A673 (cell line): ENCODE measurements at places on chromosomes 1 and 21.
A peak's percentile ranks its signal among the peaks of the same experiment; 100 is the strongest.

DNA sequence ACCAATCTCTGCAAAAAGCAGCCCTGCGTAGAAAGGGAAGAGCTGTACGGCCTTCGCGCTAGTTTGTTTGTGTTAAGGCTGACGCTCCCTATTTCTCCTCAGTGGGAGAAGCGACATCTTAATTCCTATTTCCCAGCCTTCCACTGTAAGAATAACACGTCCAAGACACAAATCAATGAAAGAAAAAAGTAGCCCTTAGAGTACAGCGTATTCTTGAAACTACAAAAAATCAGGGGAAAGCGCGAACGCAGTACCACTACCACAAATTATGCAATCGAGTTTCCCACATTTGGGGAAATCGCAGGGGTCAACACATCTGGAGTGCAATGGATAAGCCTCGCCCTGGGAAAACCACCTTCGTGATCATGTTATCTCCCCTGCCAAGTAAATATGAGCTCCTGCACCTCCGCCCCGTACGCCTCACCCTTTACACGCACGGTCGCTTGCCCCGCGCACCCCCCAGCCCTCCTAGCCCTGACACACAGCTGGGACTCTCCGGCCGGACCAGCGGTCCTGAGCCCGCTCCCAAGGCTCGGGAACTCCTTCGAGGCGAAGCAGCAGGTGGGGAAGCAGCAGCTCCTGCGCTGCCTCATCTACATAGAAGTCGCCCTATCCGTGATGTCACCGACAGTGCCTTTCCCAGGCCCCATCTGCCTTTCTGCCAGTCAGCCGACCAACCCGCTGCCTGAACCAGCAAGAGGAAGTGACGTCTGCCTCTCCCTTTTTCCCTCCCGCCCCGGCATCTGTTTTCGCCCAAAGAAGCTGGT, 94.7 kb downstream of the PPIAL4G start:
- no peaks in the 10 kb centered on the region for H3K4me1 ChIP-seq
- DNase-seq = peak; percentile 80
- H3K4me3 ChIP-seq = peak overlapping the region; percentile 5
- no peaks in the 10 kb centered on the region for H3K27me3 ChIP-seq

DNA sequence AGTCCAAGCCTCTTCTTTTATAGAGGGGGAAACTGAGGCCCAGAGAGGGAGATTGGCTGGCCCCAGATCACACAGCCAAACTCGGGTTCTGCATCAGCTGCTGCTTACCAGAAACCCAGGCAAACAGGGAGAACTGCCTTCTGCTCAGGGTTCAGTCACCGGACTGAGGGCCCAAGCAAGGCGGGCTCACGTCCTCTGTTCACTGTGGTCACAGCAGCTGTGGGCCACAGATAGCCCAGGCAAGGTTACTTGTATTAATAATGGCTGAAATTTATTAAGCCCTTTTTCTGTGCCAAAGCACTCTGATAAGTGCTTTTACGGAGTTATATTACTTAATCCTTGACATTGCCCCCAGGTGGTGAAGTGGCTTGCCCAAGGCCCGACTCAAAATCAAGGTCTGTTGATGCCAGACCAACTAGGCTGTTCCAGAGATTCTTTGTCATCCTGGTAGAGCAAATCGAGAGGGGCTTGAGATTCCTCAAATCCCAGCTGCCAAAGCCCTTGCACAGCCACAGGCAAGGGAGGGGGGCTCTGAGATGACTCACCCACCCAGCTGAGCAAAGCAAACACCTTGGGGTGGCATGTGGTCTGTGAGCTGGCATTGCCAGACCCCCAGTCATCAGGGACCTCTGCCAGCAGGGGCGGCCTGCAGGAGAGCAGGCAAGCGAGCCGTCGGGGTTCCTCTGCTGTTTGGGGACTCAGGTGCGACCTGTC, 36.5 kb downstream of the EPHB2 start:
- no peaks in the 10 kb centered on the region for H3K27me3 ChIP-seq
- H3K36me3 ChIP-seq = no peaks in the 10 kb centered on the region
- H3K27ac ChIP-seq = no peak overlapping the region
- H3K4me1 ChIP-seq = no peaks in the 10 kb centered on the region
- H3K4me3 ChIP-seq = no peak overlapping the region

DNA sequence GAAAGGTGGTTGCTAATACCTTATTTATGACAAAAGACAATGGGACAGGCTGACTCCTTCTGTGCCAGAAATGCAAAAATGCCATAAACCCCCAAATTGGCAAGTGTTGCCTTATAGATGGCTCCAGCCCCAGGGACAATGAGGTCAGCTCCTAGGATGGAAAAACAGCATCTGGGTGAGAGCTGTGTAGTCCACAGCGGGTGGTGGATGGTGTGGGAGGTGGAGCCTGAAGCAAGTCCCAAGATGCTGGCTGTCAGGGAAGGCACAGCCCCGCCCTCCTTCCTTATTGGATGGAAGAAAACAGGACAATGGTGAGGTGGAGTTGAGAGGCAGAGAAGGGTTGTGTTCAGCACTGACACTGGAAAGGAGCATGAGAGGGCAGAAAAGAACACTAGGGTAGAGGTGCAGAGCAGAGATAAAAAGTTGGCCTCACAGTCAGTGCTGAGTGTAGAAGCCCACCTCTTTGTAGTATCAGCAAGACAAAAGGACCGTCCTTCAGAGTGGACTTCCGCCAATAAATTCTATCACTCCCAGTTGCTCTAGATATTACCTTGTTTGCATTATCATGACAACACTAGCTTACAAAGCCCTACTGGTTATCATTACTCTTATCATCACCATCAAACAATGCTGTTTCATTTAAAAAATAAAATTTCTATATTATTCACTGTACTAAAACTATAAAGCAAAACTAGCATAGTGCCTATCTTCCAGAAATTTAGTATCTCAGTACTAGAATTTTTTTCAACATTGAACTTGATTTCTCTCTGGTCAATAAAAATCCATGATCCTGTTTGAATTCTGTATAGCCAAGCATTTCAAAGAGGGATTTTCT, 3.7 kb upstream of the SDE2 start:
- H3K4me3 ChIP-seq = no peak overlapping the region
- H3K27me3 ChIP-seq = no peaks in the 10 kb centered on the region
- peak overlapping the region; percentile 37 for H3K27ac ChIP-seq
- no peaks in the 10 kb centered on the region for H3K36me3 ChIP-seq
- H3K4me1 ChIP-seq = peaks cover 25% of the 10 kb centered on the region

DNA sequence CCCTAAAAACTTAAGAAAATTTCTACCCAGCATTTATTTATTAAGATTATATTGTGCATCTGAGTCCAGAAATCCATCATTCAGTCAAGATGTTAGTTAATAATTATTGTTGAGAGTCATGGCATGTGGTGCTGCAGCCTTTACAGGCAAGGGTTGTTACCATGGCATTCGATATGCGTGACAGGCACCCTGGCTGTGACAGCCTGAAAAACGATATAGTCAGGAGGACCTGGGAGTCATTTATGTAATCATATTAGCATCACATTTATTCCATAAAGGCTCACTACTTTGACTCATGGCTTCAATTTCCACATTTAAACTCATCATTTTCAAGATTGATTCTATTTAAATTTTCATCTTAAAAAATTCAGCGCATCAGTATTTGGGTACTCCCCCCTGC, 68.0 kb downstream of the CACHD1 start:
- no peaks in the 10 kb centered on the region for H3K27me3 ChIP-seq
- H3K4me3 ChIP-seq = peak overlapping the region; percentile 12
- peak overlapping the region; percentile 79 for H3K27ac ChIP-seq
- H3K36me3 ChIP-seq = no peaks in the 10 kb centered on the region
- peak; percentile 87 for DNase-seq
- peaks cover 59% of the 10 kb centered on the region for H3K4me1 ChIP-seq

- H3K4me1 ChIP-seq = peaks cover 17% of the 10 kb centered on the region
- DNase-seq = no peak
- no peak overlapping the region for H3K4me3 ChIP-seq
- peaks cover 14% of the 10 kb centered on the region for H3K36me3 ChIP-seq
Observed at GRCh38 chr1:114505148-114505561, 5.8 kb downstream of the TRIM33 start.

DNA sequence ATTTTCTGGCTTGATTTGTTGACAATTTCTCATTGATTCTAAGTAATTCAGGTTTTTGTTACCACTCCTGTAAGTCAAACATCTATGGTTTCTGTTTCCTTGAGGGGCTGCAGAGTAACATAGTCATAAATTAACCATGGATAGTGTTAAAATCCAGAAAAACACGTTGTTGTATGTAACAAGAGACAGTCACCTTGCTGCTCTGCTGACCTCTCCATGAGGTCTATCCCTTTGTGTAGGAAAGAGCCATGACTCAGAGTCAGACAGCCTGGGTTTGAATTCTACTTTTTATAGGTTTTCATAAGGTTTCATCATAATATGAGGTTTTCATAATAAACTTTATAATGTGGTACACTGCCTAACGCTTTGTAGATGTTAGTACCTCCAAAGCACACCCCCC, 27.6 kb upstream of the NBL1 start:
- peak overlapping the region; percentile 41 for H3K27ac ChIP-seq
- no peak overlapping the region for H3K4me3 ChIP-seq
- no peaks in the 10 kb centered on the region for H3K4me1 ChIP-seq

GRCh38 chr1:246020211-246020954, 486.7 kb downstream of the SMYD3 start:
- H3K4me3 ChIP-seq = no peak overlapping the region
- H3K27me3 ChIP-seq = no peaks in the 10 kb centered on the region
- H3K27ac ChIP-seq = no peak overlapping the region
- no peaks in the 10 kb centered on the region for H3K4me1 ChIP-seq

DNA sequence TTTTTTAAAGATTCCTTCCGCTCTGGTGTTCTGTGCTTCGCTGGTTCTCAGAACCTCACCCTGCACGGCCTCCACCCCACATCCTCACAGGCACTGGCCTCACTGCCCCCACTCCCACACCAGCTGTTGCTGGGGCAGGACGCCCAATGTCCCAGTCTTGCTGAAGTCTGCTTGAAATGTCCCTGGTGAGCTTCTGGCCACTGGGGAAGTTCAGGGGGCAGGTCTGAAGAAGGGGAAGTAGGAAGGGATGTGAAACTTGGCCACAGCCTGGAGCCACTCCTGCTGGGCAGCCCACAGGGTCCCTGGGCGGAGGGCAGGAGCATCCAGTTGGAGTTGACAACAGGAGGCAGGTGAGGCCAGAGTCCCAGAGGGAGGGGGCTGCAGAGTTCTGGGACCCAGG, at the start of gene C1QA:
Gene C1QA (plus strand): TSS at position 276 of the 400 bp plus-strand sequence. CDS start 989 bp downstream, outside the sequence.
- H3K36me3 ChIP-seq = no peaks in the 10 kb centered on the region
- H3K4me3 ChIP-seq = no peak within 1 kb of the TSS
- DNase-seq = no peak
- H3K27me3 ChIP-seq = peaks cover 49% of the 10 kb centered on the region

- H3K36me3 ChIP-seq = no peaks in the 10 kb centered on the region
- peaks cover 8% of the 10 kb centered on the region for H3K4me1 ChIP-seq
- H3K27me3 ChIP-seq = no peaks in the 10 kb centered on the region
- H3K4me3 ChIP-seq = no peak overlapping the region
Observed at GRCh38 chr1:59733443-59734141, 81.2 kb upstream of the HOOK1 start.

GRCh38 chr1:234605983-234606783, 3.8 kb downstream of the IRF2BP2 start:
- peak; percentile 27 for DNase-seq
- no peak overlapping the region for H3K27ac ChIP-seq
- H3K36me3 ChIP-seq = peaks cover 43% of the 10 kb centered on the region
- H3K4me1 ChIP-seq = peaks cover 42% of the 10 kb centered on the region
- peak overlapping the region; percentile 58 for H3K4me3 ChIP-seq

DNA sequence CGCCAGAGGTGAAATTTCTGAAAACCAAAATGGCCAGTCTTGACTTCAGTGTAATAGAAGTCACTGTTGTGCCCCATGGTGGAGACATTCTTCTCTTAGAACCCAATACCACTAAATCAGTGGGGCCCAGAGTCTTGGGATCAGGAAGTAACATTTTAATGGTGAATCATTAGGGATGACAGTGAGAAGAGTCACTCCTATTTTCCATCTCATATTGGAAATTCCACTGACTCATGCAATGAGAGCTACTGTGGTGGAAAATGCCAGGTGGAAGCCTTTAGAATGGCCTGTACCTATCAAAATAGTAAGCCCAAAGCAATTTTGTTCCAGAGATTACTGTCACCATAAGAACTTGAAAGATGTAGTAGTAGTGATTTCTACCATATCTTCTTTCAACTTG, 20.6 kb upstream of the PPM1J start:
- no peaks in the 10 kb centered on the region for H3K36me3 ChIP-seq
- H3K4me3 ChIP-seq = no peak overlapping the region
- no peak overlapping the region for H3K27ac ChIP-seq
- DNase-seq = no peak

GRCh38 chr1:86998727-86999126, 84.3 kb downstream of the HS2ST1 start:
- no peak overlapping the region for H3K4me3 ChIP-seq
- DNase-seq = peak; percentile 20
- H3K27me3 ChIP-seq = no peaks in the 10 kb centered on the region

DNA sequence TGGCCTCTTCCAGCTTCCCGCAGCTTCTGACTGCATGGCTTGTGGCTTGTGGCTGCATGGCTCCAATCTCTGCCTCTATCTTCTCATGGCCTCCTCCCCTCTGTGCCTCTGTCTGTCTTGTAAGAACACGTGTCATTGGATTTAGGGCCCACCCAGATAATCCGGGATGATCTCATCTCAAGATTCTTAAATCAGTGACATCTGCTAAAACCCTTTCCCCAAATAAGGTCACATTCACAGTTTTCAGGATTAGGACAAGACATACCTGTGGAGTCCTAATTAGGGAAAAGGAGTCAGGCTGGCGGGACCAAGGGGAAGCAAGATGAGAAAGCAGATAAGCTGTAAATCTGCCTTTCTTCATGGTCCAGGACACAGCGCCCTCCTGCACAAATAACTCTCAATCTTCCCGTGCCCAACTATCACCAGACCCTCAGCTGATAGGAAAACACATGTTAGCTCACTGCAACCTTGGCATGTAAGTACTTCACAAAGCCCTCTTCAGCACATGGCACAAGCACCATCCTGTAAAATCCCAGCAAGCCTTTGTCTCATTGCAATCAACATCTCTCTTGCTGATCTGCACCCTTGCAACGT, 82.2 kb downstream of the SPSB1 start:
- DNase-seq = no peak
- H3K4me3 ChIP-seq = no peak overlapping the region
- H3K27me3 ChIP-seq = no peaks in the 10 kb centered on the region
- H3K27ac ChIP-seq = no peak overlapping the region

DNA sequence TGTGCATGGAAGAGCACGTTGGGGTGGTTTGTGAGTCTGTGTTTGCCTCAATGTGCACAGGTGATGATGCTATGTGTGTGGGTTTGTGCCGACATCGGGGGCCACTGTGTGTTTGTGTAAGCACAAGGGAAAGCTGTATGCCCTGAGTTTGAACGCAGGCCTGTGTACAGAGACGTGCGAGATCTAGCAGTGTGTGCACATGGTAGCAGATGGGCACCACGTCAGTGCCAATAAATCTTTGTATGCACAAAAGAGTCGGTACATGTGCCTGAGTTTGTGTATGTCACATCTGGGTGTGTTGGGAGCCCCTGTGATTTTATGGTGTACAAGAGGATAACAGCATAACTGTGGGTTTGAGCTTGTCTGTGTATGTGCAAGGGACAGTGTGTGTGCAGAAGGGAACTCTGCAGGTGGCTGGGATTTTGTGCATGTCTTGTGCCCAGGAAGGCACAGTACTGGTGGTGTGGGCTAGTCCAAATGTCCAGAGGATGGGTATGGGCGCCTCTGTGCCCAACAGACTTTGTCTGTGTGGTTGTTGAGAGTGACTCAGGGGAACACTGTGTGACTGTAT, 32.0 kb upstream of the WASF2 start:
- H3K4me1 ChIP-seq = peaks cover 46% of the 10 kb centered on the region
- H3K27me3 ChIP-seq = no peaks in the 10 kb centered on the region
- no peak for DNase-seq
- no peak overlapping the region for H3K4me3 ChIP-seq
- no peak overlapping the region for H3K27ac ChIP-seq

- H3K4me1 ChIP-seq = no peaks in the 10 kb centered on the region
- H3K27me3 ChIP-seq = no peaks in the 10 kb centered on the region
- no peak overlapping the region for H3K4me3 ChIP-seq
- H3K36me3 ChIP-seq = no peaks in the 10 kb centered on the region
- no peak for DNase-seq
Observed at GRCh38 chr1:183493540-183494245, 21.4 kb downstream of the SMG7 start.
